ENCODE measurements at places on chromosomes 5 and 9.
A peak's percentile ranks its signal among the peaks of the same experiment; 100 is the strongest.

DNA sequence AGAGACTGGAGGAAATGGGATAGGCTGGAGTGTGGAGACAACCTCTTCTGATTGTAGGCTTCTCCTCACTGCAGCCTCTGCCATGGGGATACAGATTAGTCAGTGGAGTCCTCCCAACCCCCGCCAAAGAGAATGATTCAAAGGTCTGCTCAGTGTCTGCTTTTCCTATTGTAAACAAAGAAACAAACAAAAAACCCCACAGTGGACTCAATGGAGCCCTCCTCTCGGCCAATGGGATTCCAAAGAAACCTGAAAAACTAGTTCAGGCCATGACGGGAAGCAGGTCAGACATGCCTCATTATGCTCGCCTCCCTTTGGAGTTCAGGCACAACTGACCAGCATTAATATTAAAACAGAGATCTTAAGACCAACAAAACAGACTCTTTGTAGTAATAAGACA is 85.8 kb downstream of the SEC61B start:
- DNase-seq: no peak

DNA sequence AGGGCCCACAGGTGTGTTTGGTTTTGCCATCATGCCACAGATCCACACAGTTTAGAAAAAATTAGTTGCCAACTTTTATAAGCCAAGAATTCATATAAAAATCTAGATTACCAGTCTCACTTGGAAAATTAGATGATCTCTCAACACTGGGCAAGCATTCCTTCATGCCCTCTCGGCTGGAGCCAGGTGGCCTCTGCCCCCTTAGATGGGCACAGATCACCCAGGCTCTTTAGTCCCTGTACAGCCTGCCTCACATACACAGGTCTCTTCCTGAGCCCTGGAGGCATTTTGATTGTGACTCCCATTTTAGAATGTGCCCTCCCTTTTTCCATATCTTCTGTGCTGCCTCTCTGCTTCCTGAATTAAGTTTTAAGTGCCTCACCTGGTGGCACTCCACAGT is 20.0 kb downstream of the ACO1 start:
- no peak for DNase-seq

- DNase-seq: no peak
These were observed 47.2 kb downstream of the GPBP1 start for GRCh38 chr5:57221049-57221568.

- no peak for DNase-seq
These were observed 417.9 kb downstream of the NR2F1-AS1 start for GRCh38 chr5:93163010-93163663.

DNA sequence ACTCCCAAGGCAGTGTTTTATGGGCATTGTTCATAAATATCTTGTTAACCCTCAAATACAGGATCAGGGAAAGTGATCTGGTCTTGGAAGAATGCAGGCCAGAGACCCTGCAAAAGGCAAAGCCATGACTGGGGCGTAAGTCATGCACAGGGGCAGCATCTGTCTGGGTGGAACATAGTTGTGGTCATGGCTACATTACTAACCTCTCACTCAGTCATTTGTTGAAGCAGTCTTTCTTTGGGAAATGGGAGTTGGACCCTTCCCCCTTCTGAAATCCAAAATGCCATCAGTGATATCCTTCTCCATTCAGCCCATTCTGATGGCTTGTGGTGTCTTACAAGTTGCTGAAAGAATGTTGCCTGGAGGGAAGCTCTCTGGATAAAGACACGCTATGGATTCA is 68.1 kb downstream of the GDNF start:
- no peak for DNase-seq

DNA sequence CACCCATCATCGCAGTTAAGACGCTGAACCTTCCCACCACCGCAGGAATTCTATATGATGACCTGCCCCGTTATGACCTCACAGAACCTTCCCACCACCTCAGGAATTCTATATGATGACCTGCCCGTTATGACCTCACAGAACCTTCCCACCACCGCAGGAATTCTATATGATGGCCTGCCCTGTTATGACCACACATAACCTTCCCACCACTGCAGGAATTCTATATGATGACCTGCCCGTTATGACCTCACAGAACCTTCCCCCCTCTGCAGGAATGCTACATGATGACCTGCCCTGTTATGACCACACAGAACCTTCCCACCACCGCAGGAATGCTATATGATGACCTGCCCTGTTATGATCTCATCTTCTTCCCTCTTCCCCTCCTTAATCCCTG is 64.3 kb downstream of the IRX1 start:
- DNase-seq: no peak

DNA sequence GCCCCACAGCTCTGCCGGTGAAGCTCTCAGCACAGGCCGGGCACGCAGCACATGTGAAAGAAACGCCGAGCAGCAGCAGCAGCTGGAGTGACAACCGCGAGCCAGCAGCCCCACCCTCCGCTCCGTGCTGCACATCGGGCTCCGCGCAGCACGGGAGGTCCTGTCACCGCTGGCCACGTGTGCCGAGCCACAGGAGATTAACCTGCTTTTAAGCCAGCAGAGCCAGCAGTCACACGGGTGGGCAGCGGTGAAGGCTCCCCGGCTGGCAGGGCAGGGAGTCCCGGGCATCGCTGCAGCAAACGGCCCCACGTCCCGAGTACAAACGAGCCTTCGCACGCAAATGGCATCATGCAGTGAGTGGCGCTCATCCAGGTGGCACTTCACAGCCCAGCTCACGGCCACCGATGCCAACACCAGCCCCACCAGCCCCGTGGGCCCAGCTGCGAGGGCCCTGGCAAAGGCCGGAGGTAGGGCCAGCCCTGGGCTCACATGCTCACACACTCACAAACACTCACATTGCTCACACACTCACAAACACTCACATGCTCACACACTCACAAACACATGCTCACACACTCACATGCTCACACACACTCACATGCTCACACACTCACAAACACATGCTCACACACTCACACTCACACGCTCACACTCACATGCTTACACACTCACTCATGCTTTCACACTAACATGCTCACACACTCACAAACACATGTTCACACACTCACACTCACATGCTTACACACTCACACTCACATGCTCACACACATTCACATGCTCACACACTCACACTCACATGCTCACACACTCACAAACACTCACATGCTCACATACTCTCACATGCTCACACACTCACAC is 11.1 kb downstream of the CCDC187 start:
- DNase-seq: no peak

DNA sequence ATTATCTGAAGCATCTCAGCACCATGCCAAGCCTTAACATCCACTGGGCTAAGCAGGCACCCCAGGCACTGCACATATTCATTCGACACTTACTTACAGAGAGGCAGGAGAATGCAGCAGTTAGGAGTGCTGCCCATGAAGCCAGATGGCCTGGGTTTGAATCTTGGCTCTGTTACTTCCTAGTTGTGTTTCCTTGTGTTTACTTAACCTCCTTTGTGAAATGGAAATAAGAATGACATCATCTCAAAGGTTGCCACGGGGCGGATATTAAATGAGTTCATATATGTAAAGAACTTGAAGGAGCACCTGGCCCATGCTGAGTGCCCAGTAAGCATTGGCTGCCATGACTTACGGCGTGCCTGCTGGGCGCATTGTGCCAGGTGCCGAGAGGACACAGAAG is 565.2 kb downstream of the CDK5RAP2 start:
- no peak for DNase-seq

GRCh38 chr5:6837095-6837494 is 123.9 kb downstream of the TENT4A start:
- no peak for DNase-seq

DNA sequence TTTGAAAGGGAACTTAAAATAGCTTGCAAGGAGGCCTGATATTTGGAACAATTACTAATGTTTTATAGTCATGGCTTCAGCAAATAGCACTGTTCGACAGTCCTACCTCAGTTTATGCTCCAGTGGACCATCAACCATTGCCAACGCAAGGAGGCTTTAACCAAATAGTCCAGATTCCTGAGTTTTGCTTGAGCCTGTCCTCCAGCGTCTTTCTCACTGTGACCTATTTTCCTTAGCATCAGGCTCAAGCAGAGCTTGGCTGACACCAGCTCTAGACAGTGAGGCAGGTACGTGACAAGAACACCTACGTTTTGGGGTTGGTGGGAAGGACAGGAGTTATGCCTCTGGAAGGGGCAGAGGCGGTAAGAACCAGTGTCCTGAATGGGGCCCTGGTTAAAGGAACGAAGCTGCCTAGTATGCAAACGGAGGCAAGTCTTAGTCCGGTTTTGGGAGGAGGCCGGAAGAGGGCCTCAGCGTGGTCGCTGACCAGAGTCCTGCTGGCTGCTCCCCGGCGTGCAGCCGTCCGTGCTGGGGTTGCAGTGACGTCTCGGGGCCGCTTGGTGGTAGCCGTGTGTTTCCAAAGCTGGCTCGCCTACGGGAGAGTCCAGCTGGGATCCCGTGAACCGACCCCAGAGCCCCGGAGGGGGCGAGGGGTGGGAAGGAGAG is 998 bp upstream of the FGF18 start:
- peak; percentile 88 for DNase-seq

DNA sequence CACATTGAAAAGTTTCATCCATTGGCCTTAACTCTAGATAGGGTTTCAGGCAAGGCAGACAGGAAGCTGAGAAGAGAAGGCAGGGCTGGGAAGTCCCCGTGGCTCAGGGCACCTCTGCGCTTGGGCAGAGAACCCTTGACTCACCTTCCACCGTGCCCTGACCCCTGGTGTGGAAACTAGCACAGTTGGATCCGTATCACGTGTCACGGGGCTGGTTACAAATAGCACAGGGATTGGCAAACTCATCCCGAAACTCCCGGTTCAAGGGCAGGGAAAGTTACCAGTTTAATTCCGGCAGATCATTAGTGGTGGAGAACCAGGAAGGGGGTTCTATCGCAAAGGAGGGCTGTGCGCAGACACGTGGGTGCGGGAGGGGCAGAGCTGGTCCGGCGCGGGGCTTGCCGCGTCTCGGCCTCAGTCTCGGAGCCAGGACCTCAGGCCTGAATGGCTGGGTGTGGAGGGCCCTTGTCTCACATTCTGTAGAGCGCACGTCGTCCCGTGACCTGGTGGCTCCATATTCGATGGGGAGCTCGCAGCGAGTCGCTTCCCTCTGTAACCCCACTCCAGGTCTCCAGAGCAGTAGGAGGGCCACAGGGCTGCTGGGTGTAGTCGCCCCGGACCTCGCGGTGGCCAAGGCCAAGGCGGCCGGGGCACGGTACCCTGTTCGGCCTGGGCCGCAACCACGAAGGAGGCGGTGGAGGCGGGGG is 771 bp upstream of the TMEM171 start:
- no peak for DNase-seq

DNA sequence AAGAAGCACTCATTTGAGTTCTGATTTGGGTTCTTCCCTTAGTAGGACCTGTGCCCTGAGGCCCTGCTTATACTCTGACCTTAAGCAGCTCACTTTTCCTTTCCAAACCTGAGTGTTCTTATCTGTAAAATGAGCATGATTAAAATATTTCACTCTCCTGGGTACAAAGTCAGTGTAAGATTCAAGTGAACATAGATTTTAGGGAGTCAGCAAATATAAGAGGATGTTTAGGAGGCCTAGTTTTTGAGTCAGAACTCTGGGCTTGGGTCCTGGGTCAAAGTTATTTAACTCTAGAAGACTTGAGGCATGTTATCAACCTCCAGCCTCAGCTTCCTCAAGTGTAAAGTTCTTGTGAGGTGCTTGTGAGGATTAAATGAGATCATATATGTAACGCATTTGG is 8.7 kb upstream of the SPARC start:
- peak; percentile 9 for DNase-seq

GRCh38 chr5:160366230-160366629 is 4.2 kb downstream of the C1QTNF2 start:
- no peak for DNase-seq

DNA sequence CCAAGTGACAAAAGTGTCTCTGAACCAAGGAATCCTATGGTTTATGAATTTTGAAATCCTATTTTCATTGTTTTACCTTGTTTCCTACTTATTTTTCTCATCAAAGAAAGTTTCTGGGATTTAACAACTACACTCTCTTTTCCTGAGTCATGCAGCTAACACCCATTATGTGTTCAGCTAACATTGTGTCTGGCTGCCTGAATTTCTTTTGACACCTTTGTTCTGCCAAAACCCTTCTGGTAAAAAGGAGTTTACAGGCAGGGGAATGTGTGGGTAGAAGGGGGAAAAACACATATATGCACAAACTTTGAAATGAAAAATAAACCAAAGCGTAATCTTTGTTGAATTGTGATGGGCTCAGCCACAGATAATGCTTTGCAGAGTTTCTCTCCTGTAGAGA is 146.2 kb downstream of the COX7C start:
- no peak for DNase-seq

GRCh38 chr5:91794856-91795548 is 411.9 kb upstream of the ARRDC3 start:
- DNase-seq: no peak
